ENCODE measurements at places on chromosomes 2 and 18.

DNA sequence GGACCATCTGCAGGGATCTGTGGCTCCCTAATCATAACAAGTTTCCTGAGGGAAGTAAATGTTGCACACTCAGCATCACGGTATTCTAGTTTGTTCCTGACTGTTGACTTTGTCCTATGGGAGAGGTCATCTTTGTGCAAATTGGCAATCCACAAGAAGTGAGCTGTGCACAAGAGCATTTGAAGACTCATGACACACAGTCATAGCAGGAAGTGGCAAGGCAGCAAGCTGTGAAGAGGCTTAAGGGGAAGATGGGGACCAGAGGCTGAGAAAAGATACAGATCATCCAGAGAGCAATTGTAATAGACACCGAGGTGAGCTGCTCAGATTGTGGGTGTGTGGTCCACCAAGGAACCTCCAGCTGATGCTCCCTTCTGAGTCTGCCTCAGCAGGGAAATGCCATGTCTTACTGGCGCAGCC lies 2.7 kb downstream of the TNP1 start:
- no peak for DNase-seq

- DNase-seq: no peak
Observed at GRCh38 chr18:27838225-27838624, 338.7 kb downstream of the CDH2 start.

GRCh38 chr2:182355815-182356214 lies 71.0 kb downstream of the PDE1A start:
- no peak for DNase-seq

- no peak for DNase-seq
Observed at GRCh38 chr2:144217853-144218633, 301.9 kb downstream of the ZEB2 start.

DNA sequence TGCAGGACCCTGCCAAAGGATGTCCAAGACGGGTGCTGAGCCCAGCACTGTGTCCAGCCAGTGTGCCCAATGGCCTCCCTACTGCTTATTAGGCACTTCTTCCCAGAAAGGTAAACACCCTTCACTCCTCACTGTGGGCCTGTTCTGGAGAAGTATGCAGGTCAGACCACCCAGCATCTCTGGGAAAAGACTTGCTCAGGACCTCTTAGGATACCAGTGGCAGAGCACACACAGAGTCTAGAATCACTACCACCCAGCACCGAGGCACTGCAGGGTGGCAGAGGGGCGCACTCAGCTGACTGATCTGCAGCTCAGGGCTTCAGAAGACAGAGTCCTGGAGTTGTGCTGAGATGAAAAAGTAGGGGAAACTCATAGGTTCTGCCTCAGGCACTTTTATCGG lies 25.8 kb downstream of the XDH start:
- DNase-seq: no peak

DNA sequence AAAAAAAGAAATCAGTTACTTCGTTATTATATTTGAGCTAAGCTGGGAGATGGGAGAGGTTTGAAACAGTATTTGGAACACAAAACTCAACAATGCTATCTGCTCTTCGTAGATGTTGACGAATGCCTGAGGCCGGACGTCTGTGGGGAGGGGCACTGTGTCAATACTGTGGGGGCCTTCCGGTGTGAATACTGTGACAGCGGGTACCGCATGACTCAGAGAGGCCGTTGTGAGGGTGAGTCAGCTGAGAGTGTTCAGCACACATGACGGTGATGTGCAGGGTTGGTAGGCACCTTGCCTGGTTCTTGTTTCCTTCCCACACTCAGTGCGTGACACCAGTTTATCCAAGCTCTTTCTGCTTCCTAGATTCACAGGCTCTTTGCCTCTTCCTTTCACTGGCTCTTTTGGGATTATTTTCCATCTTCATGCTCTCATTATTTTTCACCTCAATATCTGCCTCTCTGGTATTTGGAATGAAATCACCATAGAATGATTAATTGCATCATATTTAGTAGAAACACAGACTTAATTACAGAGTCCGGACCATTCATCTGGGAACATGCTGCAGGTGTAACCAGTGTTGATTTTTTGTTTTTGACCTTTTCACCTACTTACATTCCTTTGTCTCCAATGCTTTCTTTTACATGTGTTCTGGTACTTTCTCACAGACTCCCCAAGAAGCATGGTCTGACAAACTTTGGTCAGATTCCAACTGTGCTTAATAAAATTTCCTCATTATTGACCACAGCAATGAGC lies 200.6 kb upstream of the RASGRP3 start:
- DNase-seq: peak; percentile 51

DNA sequence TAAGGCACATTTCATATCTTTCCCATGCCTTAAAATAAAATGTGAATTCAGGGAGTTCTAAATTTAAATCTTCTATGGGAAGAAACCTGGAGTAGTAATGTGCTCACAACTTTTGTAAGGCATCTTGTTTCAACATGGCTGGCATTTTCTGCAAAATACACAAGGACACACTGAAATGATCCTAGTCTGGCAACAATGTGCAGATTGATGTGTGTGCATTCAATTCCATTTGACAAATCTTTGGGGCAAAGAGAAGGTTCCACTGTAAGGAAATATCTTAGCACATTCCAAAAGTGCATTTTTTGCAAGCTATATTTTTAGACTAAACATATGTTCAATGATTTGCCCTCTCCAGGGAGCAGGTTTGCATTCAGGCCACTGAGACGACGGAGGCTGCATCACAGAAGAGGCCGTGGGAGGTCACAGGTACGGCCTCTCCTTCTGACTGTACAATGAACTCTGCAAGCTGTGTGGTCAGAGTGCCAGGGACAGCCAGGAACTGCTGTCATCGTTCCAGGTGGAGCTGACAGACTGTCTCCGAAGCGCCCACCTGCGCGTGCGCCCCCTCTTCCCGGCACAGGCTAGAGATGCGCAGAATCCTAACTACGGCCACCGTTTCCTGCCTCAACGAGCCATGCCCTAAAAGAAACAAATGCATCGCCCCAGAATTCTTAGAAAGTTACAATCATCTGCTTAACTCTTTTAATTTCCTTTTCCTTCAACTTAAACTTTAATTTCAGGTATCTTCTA lies 149.2 kb upstream of the POU3F3 start:
- DNase-seq: no peak

- no peak for DNase-seq
Observed at GRCh38 chr2:217106650-217107014, 246.8 kb upstream of the TNP1 start.

- no peak for DNase-seq
Observed at GRCh38 chr2:220433131-220433530, 805.7 kb downstream of the SLC4A3 start.

GRCh38 chr18:28150925-28151324 lies 26.0 kb downstream of the CDH2 start:
- no peak for DNase-seq

- no peak for DNase-seq
Observed at GRCh38 chr2:13067508-13067907, 350.8 kb downstream of the TRIB2 start.
